ENCODE measurements at places on chromosomes 3 and 15. TPM values are rescaled to one million over a fixed set of nuclear protein-coding genes. Genes with fewer than 3 reads are reported as not detected.

Gene HTD2
- 4.2 TPM for total RNA-seq

Gene AADAC
- not detected for total RNA-seq

Gene RASL12
- not detected for total RNA-seq

Gene AHSG
- 0.28 TPM for total RNA-seq

Gene AMOTL2
- total RNA-seq: 65.5 TPM

Gene RTP2
- not detected for total RNA-seq

Gene NANOGP8
- not detected for total RNA-seq

Gene LSM3
- total RNA-seq: 20.3 TPM

Gene FANCD2OS
- total RNA-seq: 2.3 TPM

Gene SEMA3B
- 5.4 TPM for total RNA-seq

Gene THPO
- not detected for total RNA-seq

Gene MINDY2
- 6.7 TPM for total RNA-seq

Gene RAD51
- 10.8 TPM for total RNA-seq

Gene C2CD4A
- 2.1 TPM for total RNA-seq

Gene SHF
- total RNA-seq: 4.7 TPM

Measured in airway epithelial cell (primary cell).